ENCODE measurements at places on chromosomes 11 and 22.

GRCh38 chr11:94655291-94655690 is 88.1 kb downstream of the PIWIL4 start:
- DNase-seq = no peak

DNA sequence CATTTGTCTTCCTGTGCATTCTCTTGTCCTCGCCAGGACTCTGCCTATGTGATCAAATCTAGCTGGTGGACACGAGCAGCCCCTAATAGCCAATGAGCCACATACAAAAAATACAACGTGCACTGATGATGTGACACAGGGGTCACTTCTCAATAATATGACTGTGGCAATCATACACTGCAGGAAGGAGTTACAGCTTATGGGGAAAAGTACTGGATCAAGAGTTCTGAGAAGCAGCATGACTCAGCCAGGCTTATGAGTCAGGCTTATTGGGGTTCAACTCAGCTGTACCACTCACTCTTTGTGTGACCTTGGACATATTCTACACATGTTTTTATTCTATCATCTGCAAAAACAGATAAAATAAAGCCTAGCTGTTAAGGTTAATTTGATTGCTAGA is 889.4 kb upstream of the TENM4 start:
- DNase-seq = no peak

DNA sequence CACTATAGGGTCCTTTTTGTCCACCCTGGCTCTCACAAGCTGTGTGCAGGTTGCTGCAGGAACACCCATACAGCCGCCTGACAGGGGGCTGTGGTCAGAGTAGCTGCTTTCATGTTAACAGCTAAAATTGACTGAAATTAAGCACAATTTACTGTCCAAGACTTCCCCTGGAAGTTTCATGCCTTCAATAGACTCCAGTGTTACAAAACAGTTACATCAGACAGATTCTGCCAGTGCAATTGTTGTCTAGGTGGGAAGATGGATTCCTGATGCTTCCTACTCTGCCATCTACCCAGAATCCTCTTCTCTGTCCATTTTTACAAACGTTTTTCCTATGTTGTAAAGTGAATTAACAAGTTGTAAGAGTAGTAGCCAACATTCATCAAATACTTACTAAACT is 5.3 kb upstream of the TSKU start:
- DNase-seq = no peak

- no peak for DNase-seq
Observed at GRCh38 chr11:15579287-15580001, 464.7 kb downstream of the INSC start.

- DNase-seq = no peak
Observed at GRCh38 chr11:15195454-15196200, 80.9 kb downstream of the INSC start.

- no peak for DNase-seq
Observed at GRCh38 chr11:116488836-116489389, 283.9 kb downstream of the BUD13 start.

DNA sequence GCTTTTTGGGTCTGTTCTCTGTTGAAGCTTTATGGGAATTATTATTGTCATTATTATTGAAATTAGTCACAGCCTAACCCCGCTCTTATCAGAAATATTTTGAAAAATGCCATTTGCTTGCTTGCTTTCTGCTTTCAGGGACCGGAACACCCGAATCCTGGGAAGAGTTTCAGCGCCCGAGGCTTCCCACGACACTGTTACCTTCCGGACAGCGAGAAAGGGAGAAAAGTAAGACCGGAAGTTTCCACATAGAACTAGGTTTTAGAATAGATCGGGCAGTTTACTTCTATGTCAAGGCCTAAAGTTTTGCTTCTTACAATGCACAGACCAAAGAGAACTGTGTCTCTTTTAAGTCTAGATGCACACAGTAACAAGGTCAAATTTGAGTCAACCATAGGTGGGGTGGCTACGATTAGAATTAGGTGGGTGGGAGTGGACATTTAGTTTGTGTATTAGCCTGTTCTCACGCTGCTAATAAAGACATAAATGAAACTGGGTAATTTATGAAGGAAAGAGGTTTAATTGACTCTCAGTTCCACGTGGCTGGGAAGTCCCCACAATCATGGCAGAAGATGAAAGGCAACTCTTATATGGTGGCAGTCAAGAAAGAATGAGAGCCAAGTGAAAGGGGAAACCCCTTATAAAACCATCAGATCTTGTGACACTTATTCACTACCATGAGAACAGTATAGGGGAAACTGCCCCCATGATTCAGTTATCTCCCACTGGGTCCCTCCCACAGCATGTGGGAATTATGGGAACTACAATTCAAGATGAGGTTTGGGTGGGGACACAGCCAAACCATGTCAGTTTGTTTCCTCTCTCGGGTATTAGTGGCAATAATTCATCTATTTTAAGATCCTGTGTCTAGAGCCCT is 12.9 kb downstream of the MPEG1 start:
- no peak for DNase-seq

- no peak for DNase-seq
Observed at GRCh38 chr22:49997251-49997599, 15.3 kb downstream of the IL17REL start.

DNA sequence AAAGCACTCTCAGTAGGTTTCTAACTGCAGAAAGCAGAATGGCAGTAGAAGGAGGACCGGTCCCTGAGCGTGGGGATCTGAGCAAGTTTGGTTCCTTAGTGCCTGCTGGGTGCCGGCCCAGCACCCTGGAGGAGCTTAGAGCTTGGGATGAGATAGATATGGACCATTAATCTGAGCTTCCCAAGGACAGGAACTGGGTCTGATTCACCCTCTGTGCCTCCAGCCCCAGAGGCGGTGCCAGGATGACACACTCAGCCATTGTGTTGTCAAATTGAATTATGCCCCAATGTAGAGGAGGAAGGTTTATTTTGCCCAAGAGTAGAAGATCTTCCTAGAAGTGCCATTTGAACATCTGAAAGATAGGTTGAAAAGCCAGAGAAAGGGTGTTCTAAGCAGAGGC is 4.3 kb downstream of the ZC3H7B start:
- DNase-seq = no peak

DNA sequence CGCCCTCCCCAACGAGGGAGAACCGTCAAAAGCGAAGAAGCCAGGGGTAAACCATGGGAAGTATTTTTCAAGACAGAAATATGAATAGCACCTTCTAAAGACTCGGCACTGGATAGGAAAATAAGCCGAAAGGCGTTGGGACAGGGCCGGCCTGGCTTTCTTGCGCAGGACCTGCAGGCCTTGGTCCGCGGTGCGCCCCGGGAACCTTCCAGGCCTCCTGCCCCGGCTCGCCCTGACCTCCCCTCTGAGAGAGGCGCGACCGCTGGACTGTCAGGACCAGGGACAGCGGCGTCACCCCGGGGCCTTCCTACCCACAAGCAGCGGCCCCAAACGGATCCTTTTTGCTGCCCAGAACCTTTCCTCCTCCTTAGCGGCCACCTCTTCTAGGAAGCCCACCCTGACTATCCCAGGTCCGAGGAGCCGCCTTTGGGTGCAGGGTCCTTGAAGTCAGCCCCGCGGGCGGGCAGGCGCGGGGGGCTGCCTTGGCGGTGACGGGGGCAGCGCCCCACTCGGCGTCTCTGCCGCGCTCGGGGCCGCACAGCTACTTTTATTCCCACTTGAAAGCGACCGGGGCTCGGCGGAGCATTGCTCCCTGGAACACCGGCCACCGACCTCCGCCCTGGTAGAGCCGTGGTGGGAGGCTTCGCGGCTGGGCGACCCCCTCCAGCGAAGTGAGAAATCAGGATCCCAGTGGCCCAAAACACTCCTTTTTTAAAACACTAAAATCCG is 650 bp upstream of the MAPK11 start:
- no peak for DNase-seq

- peak; percentile 8 for DNase-seq
Observed at GRCh38 chr11:92911478-92911877, 58.0 kb upstream of the MTNR1B start.

DNA sequence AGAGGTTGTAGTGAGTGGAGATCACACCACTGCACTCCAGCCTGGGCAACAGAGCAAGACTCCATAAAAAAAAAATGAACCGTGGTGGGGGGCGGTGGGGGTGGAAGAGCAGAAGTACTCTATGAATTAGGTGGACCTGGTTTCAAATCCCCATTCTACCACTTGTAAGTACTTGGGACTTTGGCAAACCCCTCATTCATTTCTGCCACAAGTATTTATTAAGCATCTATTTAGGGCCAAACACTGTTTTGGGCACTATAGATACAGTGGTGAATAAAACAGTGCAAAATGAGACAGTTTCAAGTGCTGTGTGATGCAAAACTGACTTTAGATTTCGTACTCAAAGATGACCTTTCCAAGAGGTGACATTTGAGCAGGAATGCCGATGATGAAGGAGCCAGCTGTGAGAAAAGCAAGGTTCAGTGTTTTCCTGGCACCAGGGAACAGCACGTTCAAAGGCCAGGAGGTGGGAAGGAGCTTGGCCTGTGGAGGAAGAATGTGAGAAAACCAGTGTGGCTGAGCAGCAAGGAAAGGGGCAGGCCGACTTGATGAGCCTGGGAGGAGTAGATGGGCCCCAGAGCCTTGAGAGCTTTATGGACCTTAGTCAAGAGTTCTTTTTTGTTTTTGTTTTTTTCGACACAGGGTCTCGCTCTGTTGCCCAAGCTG is 1.4 kb upstream of the TMEM134 start:
- DNase-seq = no peak

- no peak for DNase-seq
Observed at GRCh38 chr11:72578991-72579815, 95.0 kb downstream of the PDE2A start.

- no peak for DNase-seq
Observed at GRCh38 chr11:8228231-8228630, 35.4 kb downstream of the LMO1 start.

- DNase-seq = peak; percentile 14
Observed at GRCh38 chr11:76152741-76153570, 53.3 kb downstream of the WNT11 start.

DNA sequence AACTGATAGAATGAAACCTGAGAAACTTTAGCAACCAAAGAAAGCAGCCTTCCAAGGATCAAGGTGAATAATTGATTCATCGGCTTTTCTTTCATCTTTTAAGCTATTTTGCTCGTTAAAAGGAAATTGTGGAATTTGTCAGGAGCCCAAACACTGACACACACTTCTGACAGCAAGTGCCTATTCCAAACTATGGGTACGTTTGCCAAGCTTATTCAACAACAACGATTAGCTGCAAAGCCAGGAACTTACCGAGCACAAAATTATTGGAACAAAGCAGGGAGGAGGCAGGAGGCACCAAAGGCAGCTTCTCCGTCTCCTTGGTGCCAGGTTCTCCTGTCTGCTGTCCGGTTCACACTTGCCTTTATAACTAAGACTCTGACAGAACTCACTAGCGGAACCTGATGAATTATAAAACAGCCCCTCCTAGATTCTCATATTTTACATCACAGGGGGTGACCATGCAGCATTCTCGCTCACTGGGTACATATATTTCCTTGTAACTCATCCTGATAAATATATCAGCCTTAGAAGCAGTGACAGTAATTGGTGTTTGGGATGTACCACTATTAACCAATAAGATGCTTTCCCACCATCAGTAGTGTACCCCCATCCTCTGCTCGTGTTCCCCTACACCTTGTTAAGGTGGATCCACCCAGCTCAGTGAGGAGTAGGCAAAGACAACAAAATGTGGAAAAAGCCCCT is 395.9 kb upstream of the CCDC90B start:
- DNase-seq = peak; percentile 40

DNA sequence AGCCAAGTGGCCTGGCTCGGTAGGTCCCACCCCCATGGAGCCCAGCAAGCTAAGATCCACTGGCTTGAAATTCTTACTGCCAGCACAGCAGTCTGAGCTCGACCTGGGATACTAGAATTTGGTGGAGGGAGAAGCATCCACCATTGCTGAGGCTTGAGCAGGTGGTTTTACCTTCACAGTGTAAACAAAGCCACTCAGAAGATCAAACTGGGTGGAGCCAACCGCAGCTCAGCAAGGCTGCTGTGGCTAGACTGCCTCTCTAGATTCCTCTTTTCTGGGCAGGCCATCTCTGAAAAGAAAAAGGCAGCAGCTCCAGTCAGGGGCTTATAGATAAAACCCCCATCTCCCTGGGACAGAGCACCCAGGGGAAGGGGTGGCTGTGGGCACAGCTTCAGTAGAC is 22.3 kb upstream of the OR5B21 start:
- no peak for DNase-seq

- no peak for DNase-seq
Observed at GRCh38 chr11:76654298-76654851, 16.2 kb downstream of the LRRC32 start.

DNA sequence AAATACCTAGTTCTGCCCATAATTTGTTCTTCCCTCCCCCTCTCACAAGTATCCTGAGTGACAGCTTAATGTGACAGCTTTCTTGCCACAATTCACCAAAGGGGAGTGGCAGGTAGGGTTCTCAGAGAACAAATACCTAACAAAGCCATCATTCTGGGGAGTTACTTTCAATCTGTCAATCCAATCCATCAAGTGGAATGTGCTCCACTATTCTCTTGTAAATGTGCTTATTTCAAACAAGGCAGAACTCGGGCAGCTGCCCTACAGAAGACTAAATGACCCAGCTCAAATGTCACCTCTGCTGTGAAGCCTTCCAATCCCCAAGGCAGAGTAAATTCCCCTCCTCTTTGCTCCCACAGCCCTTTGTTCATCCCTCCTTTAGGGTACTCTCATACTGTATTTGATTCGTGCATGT is 27.8 kb downstream of the LGR4 start:
- DNase-seq = peak; percentile 86

DNA sequence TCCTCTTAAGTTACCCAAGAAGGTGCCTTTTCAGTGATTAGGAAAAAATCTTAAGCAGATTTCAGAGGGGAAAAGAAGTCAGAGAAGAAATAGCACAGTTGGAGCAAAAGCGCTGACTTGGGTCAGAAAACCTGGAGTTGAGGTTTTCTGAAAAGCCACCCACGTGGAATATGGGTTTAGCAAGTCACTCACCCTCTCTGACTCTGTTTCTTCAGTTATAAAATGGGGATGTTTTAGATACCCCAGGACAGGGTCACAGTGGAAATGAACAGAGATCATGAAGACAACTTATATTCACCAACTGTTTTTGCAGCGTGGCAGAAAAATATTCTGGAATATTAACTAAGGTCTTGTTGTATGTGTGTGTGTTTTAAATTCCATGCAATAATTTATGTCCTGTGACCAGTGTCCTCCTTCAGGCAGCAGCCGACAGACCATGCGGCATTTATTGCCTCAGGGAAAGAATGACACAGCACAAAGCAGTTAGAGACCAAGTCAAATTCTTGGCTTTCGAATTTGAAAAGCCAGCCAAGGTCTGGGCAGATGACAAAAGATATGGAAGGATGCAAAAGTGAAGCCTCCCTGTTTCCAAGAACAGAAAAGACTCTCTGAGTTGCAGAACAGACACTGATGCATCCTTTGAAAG is 119.9 kb downstream of the MIAT start:
- DNase-seq = no peak

DNA sequence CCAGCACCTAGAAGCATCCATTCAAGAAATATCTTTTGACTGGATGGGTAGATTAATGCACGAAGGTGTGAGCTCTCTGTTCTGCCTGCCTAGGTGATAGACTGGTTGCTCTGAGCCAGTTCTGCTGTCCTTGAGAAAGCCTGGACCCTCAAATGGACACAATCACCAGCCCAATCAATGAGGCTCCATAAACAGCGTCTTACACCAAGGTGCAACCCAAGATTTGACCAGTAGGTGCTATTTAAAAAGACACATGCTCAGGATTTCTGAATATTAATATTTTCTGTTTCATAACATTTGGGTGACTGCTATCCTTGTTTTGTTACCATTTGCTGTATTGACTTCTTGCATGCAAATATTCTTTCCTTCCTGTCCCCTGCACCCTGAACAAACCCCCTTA is 39.0 kb downstream of the PAMR1 start:
- no peak for DNase-seq

GRCh38 chr11:7486098-7486780 is 933 bp downstream of the OLFML1 start:
- DNase-seq = no peak

GRCh38 chr11:20014067-20014402 is 146.2 kb downstream of the DBX1 start:
- no peak for DNase-seq
